ENCODE measurements at places on chromosomes 2 and 18.

DNA sequence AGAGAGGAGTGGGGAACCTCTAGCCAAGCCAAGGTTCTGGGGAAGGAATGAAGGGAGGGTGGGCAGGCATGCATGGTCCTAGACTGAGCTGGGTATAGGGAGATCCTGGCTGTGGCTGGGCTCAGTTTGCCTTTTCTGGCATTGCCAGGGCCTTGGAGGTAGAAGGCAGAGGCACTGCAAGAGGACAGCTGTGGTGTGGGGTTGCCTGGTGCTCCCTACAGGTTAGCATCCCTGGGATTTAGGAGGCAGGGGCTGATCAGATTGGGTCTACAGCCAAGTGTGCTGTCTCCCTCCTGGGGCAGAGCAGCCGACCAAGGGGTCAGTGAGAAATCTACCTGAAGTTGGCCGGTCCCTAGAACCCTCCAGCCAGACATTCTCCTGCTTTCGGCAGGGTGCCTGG is 15.9 kb downstream of the ABCG8 start:
- DNase-seq: no peak

DNA sequence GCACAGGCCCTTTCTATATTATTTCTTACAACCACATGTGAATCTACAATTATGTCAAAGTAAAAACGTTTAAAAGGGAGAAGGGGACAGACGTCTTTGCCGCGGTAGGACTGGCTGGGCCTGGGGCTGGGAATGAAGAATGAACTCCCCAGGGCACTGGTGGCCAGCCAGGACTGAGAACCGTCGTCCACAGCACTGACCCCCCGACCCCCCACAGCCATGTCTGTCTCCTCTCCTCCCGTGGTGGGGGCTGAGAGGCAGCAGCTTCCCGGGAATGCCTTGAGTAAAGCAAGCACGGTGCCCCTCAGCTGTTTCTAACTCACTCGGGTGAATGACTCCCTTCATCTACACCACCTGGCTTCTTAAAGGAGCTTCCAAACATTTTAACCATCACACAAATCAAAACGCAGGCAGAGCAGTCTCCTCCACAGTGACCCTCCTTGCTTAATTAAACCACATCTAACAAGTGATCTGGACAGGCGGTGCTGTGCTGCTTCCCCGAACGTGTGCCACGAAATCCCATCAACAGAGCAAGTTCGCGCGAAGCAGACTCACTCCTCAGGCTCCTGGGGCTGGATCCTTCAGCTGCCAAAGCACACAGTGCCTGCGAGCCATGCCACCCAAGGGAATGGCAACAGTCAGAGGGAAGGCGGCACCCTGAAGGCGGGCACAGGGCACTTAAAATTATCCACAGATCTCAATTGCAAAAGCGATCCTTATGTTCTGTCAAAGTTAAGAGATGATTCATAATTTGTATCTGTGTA is 217.7 kb downstream of the EIPR1 start:
- DNase-seq: no peak

DNA sequence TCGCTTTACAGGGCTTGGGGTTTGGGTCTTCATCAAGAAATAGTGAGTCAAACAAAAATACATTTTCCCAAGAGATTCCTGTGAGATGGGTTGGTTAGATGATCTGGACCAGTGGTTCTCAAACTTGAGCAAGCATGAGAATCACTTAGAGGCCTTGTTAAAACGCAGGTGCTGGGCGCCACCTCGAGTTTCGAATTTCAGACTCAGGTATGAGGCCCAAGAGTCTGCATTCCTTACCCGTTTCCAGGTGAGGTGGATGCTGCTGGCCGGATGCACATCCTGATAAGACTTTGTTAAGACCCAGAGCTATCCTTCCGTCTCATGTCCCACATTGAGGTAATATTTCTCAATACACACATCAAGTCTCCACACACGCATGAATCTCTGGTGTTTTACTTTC is 707.8 kb upstream of the SALL3 start:
- DNase-seq: no peak

DNA sequence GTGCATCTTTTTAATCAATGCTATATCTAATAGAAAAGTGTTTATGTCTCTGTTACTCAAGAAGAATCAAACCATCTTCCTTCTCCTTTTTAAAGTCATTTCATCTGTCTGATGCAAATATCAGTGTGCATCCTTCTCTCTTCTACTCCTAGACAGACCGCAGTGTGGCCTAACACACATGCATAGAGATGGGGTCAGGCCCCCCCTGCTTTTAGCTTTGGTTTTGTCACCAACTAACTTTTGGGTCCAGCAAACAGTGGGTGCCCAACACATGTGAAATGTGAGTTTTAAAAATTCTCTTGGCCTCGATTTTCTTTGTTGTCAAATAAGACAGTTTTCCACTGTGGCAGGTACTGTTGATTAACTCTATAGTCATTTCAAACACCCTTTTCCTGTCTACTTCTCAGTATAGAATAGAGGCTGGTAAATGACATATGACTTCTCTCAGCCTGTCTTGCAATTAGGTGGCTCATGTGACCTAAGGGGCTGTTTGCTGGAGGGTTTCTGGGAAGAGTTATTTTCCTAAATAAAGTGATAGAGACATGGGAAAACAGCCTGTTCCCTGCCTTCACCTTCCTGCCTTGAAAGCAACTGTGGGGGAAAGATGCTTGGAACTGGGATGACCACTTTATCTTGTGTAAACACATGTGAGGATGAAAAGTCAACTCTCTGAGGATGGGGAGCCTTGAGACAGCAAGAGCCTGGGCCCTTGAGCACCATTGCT is 65.7 kb upstream of the DARS1 start:
- DNase-seq: no peak

DNA sequence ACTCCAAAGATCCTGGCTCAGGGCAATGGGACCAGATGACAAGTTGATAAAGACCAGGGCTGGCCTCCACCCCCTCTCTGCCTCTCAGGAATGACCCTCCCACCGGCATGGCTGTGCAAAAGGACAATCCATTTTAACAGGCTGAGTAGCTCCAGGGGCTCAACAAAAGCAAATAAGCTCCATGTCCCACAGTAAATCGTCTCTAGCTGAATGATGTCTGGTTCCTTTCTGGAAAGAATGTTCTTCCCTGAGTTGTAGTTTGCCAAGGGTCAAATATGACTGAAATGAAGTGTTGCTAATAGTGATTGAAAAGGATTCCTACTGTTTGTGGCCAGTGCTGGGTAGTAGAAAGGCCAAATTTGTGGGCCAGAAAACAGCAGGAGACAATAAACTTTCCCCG is 434.4 kb upstream of the ETAA1 start:
- DNase-seq: no peak

GRCh38 chr2:162972383-162972782 is 133.8 kb upstream of the KCNH7 start:
- DNase-seq: no peak

- DNase-seq: no peak
Observed at GRCh38 chr18:65852273-65852672, 101.5 kb downstream of the CDH7 start.
